ENCODE measurements at places on chromosomes 4 and X.
A peak's percentile ranks its signal among the peaks of the same experiment; 100 is the strongest.

DNA sequence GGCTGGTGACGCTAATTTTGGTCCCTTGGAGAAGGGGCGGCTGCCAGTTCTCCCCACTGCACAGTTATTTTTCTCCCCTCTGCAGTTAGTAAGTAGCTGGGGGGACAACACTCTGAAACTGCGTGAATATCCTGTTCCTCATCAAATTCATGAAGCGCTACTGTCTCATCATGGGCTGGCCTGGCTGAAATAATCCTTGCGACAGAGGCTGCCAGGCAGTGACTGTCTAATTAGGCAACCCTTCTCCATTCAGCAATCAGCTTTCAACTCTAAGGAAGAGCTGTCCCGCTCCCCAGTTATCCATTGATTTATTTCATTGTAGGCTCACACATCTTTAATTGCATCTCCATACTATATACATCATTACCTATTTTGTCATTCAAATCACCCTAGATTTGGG lies 8.2 kb downstream of the SH3TC1 start:
- no peak for DNase-seq

GRCh38 chrX:83845397-83845796 lies 15.5 kb upstream of the CYLC1 start:
- peak; percentile 0 for DNase-seq

GRCh38 chr4:77762531-77762930 lies 56.6 kb downstream of the CNOT6L start:
- no peak for DNase-seq

DNA sequence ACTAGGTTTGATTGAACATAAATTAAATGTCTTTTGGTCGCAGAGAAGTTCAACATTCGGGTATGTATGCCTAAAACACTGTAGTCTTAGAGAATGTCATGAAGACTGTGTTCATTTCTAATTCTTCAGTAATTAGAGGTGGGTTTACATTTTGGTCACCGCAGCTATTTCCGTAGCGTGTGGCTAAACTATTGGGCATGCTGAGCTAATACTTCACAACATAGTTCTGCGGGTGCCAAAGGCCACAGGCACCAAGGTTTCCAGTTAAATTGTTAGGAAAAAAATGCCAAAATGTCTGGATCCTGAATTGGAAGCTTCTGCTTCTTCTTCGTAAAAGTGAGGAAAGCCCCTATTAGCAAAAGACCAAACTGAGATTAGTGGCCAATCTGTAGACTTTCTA lies 25.1 kb downstream of the SMIM31 start:
- DNase-seq, result no peak

DNA sequence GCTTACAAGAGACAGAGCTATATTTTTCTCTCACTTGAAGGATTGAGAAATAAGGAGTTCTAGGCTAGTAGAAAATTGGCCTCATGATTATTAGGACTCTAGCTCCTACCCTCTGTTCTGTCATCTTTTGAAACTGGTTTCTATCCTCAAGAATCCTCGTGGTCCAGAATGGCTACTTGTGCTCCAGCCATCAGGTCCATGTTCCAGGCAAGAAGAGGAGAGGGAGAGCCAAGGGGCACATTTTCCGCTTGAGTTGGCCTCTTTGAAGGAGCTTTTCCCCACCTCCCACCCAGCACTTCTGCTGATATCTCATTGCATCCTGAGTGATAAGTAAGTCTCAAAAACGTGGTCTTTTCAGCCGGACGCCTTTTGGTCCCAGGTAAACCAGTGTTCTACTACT lies 7.2 kb upstream of the SORBS2 start:
- no peak for DNase-seq

DNA sequence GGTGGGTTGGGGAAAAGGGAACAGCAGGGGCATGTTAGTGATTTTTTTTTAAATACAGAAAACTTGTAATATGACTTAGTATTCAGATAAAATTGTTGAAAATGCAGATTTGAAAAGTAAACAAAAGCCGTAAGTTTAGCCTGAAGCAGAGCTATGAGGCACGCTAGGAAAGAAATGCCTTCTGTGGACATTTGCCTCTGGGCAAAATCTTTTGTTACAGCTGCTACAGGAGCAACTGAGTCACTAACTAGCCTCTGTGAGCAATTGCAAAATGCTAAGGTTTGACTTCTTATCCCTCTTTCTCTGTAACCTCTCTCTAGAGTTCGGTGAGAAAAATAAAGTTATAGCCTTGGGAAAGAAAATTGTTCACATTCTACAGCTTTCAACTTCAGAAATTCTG lies 350.0 kb downstream of the SLC7A11 start:
- DNase-seq, result no peak

DNA sequence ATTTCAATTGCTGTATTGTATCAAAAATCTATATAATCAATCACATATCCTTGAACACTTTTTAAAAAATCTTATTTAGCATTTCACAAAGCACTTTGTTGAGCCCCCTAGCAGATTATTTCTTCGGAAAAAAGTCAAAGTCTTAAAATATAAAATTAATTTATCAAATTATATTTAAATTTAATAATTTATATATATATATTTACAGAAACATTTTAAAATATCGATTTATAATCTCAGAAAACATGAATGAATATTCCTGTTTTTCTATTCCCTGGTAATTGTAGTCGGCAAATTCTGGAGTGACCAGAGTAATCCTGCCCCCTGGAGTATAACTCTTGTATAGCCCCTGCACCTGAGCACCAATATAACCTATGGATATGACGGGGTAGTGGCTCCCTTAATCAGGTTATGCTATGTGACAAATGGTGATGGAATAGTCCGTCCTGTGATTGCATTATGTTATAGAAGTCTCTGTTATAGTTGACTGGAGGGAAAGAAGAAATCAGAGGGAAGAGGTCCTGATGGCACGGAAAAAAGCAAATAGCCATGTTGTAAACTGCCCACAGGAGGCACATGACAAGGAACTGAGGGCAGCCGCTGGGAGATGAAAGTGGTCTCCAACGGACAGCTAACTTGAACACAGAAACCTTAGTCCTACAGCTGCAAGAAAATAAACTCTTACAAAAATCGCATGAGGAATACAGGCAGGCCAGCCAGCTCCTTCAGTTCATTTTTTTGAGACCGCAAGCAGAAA lies 1092.3 kb downstream of the ARAP2 start:
- DNase-seq, result no peak

DNA sequence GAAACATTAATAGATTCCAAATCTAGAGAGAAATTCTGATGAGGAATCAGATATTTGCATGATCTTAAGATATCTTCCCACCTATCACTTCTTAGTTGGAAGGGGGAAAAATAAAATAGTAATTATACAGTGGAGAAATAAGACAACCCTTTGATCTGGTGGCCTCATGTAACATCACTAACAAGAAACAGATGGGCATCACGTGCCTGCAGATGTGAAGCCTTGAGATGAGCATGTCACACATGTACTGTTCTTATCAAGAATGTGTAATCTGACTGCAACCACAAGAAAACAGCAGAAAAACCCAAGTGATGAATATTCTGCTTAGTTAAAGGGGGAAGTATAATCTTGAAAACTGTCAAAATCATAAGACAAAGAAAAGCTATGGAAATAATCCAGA lies 31.4 kb upstream of the NKX6-1 start:
- peak; percentile 27 for DNase-seq

DNA sequence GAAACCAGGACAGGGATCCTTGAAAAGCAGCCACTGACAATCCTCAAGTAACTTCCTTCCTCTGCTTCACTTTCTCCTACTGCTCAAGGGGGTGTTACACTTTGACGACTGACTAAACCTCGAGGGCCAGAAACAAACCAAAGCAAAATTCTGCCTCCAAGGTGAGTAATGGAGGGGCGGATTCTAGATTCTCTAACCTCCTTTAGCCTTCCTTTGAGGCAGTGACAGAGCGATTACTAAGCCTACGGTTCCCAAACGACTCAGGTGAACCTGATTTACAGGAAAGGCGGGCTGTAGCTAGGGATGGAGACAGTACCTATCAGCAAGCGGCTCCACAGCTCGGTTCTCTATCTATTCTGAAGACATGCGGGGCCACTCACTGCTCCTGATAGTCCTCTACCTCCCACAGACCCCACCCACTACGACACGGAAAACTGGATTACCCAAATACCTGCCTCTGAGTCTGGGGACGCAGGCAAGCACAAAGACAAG lies 487 bp downstream of the TBCK start:
- DNase-seq, result peak; percentile 60

GRCh38 chrX:2550328-2551020 lies 49.7 kb upstream of the DHRSX start:
- DNase-seq, result no peak

DNA sequence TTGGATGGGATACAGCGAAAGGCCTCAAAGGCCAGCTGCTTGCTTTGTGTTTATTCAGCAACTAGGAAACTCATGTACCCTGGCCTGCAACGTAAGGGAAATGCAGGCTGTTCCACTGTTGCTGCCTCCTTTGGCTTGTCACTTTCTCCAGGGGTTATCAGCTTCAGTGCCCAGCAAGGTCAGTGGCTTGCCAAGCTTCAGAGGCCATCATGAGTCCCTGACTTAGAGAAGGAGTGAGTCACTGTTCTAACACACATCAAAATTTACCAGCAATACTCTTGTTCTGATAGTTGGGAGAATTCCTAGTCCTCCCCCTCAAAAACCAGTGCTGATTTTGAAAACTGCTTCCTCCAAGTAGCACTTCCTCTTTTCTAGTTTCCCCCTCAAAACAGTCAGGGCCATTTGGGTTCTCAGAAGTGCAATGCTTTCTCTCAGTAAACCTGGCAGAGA lies 250.8 kb downstream of the ARHGAP24 start:
- DNase-seq, result no peak

- DNase-seq, result peak; percentile 75
Measured at GRCh38 chr4:109803924-109804571, 2.2 kb upstream of the CFI start.

- peak; percentile 29 for DNase-seq
Measured at GRCh38 chrX:49282647-49283011, 13.0 kb downstream of the PPP1R3F start.

- DNase-seq, result no peak
Measured at GRCh38 chr4:166045457-166045856, 172.4 kb downstream of the TLL1 start.

DNA sequence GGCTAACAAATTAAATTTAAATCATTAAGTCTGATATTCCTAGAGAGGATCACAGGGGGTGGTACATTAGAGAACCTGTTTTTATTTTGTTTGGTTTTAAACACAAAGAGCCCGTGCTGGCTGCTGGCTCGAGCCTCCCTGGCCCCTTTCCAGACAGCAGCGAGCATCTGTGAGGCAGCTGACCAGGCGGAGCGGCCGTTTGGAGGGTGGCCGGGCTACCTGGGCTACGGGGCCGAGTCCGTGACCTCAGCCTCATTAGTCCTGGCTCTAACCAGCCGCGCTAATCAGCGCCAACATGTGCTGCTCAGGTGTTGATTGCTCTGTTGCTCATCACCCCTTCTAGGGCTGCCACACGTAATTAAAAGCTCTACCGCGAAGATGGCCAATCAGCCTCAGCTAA lies 35.3 kb downstream of the DCTD start:
- DNase-seq, result no peak

DNA sequence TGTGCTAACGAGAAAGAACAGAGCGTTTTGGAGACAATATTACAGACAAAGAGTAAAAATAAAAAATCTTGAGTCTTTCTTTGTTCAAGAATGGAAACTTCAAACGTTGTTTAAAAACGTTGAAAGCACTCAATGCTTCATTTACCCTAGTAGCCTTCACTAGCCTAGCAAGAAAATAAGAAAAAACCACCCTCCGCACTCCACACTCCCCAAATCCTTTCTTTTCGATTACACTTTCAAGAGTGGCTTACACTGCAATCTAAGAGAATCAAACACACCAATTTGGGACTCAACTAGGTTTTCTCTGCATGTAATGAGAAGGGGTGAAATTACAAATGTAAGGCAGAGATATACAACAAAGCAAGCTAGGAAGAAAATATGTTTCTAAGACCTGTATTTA lies 4.7 kb downstream of the TMSB4X start:
- peak; percentile 24 for DNase-seq

DNA sequence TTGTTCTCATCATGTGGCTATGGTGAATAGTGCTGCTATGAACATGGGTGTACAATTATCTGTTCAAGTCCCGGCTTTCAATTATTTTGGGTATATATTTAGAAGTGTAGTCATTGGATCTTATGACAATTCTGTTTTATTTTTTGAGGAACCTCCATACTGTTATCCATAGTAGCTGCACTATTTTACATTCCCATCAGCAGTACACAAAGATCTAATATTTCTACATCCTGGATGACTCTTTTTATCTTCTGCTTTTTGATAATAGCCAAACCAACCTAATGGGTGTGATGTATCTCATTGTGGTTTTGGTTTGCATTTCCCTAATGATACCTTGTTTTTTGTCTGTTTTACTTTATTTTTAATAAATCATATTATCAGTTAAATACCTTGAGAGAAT lies 12.9 kb upstream of the IL13RA1 start:
- DNase-seq, result no peak

DNA sequence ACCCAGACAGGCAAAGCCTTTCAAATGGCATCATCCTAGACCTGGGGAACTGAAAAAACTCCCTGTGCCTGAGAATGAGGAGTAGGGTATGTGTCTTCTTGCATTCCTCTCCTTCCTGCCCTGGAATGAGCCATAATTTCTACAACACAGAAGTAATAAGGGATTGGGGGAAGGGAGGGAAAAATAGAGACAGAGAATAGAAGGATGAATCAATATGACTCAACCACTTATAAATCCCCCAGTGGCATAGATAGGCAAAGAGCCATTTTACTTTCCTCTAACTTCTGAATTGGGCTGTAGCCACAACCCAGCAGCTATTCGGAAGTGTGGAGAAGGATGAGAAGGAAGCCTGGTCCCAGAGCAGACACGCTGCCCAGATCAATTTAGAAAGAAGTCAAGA lies 99.9 kb downstream of the NHS start:
- peak; percentile 92 for DNase-seq

DNA sequence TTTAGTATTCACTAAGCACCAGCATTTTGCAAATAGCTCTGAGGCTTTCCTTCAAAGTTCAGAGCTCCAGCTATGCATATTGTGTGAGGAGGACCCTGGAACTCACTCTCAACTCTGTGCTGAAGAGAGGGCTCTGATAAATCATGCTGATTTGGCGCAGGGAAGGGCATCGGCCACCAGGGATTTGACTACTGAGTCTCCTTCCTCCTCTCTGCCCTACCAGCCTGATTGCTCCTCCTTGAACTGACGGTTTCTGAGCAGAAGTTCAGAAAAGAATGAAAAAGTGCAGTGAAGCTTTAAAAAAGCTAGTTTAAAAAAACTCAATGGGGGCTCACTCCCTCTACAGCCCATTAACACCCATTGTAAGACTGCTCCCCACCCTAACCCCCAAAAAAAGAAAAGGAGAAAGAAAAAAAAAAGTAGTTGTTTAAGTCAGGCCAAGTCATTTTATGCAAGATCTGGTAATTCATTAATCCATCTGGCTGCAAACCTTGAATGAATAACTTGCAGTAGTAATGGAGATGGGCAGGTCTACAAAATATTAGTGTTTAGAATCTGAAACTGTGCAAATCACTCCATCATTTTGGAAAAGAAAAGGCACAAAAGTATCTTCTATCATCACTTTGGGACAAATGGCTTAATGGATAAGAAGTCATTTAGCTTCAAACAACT lies 13.3 kb downstream of the PPARGC1A start:
- DNase-seq, result no peak
